Activated T-helper 17 cell treated with anti-CD3 and anti-CD28 coated beads, Interleukin-2, amount 50 U/mL, for 72 hours (primary cell): ENCODE measurements at places on chromosomes 7 and 10. TPM values are rescaled to one million over a fixed set of nuclear protein-coding genes. Genes with fewer than 3 reads are reported as not detected.

The AKR1C2 gene
- total RNA-seq, result not detected

The TIMM23B gene
- 11.5 TPM for total RNA-seq

The RASSF4 gene
- total RNA-seq, result 1.7 TPM

The ZNF804B gene
- total RNA-seq, result not detected

The CYP2E1 gene
- 1.4 TPM for total RNA-seq
